H9 (cell line): ENCODE measurements at places on chromosomes 16 and 17.

DNA sequence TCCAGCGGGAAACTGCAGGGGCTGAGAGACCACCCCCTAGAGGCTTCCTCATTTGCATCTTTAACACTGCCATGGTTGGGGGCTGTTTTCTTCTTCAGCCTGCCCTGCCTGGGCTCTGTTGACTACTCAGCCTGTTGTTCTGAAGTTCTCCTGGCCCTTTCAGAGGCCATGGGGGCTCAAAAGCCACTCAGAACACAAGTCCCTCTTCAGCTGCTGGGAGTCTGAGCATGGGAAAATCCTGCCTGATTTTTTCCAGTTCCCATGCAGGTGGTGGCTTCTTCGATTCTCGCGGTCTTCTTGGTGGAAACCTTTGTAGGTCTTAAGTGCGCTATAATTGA lies 36.3 kb downstream of the PLCG2 start:
- H3K4me1 ChIP-seq: peaks cover 5% of the 10 kb centered on the region; the same call in 1 of the 2 replicates
- no peaks in the 10 kb centered on the region for H3K36me3 ChIP-seq
- no peak for DNase-seq
- no peak overlapping the region for H3K27ac ChIP-seq

- H3K4me3 ChIP-seq: no peak overlapping the region
- peaks cover 7% of the 10 kb centered on the region; the same call in 1 of the 2 replicates for H3K36me3 ChIP-seq
- no peaks in the 10 kb centered on the region; the same call in 1 of the 2 replicates for H3K27me3 ChIP-seq
- H3K27ac ChIP-seq: no peak overlapping the region
- peaks cover 5% of the 10 kb centered on the region; the same call in 1 of the 2 replicates for H3K4me1 ChIP-seq
- no peak for DNase-seq
Observed at GRCh38 chr17:80106176-80106575, 4.8 kb downstream of the GAA start.

DNA sequence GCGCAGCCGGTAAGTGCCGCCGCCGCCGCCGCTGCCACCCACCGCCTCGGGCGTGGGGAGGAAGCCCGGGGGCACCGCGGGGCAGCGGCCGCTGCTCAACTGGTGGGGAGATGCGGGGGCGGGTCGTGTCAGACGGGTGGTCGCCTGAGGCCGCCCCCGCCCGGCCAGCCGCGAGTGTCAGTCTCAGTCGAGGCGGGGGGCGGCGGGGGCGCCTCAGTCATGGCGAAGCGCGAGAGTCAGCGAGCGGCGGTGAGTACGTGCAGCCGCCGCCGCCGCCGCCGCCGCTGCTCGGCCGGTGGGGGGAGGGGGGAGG lies 76.2 kb downstream of the CHD9 start:
- H3K4me1 ChIP-seq: no peaks in the 10 kb centered on the region
- H3K4me3 ChIP-seq: peak overlapping the region; percentile 55
- no peak for DNase-seq
- H3K36me3 ChIP-seq: no peaks in the 10 kb centered on the region

GRCh38 chr16:1197237-1197866 lies 27.7 kb downstream of the TPSG1 start:
- no peaks in the 10 kb centered on the region for H3K4me1 ChIP-seq
- no peak for DNase-seq
- H3K27ac ChIP-seq: no peak overlapping the region
- H3K4me3 ChIP-seq: no peak overlapping the region
- no peaks in the 10 kb centered on the region for H3K27me3 ChIP-seq

GRCh38 chr17:29549177-29549923 lies 17.5 kb downstream of the ABHD15 start:
- H3K27me3 ChIP-seq: no peaks in the 10 kb centered on the region
- H3K36me3 ChIP-seq: no peaks in the 10 kb centered on the region; the same call in 2 of the 3 replicates
- H3K27ac ChIP-seq: no peak overlapping the region
- H3K4me3 ChIP-seq: no peak overlapping the region
- no peak for DNase-seq
